ENCODE measurements at places on chromosomes 1 and 21.
A peak's percentile ranks its signal among the peaks of the same experiment; 100 is the strongest.

- DNase-seq = peak; percentile 76
Observed at GRCh38 chr1:211579440-211580302, 710 bp upstream of the SLC30A1 start.

DNA sequence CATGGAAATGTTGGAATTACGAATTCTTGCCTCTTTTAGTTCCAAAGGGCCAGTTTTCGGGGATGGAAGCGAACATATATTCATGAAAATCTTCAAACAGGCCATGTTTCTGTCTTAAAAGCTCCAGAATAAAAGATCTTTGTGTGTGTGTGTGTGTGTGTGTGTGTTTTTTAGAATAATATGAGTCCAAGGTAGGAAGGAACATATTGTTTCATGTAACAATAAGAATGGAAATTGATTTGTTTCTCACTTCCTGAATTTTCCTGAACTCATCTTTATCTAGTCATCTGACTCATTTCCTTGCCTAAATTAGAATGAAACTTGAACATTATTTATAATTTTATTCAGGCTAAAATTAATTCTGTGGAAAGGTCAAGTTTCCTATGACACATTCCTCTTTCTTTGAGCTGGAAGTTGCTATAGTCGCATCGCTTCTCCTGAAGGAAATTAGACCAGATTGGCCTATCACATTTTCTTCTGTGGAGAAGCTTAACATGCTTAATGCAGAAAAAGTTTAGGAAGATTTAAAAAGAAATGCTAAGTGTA, 805.1 kb upstream of the ADAMTS5 start:
- DNase-seq = no peak

GRCh38 chr1:171794085-171794484, 12.6 kb downstream of the METTL13 start:
- peak; percentile 11 for DNase-seq

DNA sequence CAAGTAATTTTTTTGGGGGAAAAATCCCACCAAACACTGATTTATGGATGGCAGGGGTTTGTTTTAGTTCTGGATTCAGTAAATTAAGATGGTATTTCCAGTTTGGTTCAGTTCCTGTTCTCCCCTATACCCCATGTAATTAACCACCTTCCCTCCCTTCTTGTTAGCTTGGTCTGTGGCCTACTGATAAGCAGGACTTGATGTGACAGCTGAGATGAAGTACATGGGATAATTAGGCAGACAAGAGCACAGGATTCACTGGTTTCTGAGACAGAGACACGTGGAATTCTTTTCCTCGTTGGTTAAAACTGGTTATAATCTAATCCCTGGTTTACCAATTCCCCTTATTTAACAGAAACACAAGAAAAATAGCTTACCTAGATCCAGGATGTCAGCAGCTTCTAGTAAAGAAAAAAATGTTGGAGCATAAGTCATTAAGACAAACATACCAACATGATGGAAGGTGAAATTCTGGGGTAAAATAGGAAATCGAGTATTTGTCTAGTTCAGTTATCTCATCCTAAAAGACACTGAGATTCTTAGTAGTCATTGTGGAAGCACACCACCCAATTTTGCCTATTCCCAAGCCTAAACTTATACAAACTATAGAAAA, 81.5 kb downstream of the SCMH1 start:
- DNase-seq = no peak

DNA sequence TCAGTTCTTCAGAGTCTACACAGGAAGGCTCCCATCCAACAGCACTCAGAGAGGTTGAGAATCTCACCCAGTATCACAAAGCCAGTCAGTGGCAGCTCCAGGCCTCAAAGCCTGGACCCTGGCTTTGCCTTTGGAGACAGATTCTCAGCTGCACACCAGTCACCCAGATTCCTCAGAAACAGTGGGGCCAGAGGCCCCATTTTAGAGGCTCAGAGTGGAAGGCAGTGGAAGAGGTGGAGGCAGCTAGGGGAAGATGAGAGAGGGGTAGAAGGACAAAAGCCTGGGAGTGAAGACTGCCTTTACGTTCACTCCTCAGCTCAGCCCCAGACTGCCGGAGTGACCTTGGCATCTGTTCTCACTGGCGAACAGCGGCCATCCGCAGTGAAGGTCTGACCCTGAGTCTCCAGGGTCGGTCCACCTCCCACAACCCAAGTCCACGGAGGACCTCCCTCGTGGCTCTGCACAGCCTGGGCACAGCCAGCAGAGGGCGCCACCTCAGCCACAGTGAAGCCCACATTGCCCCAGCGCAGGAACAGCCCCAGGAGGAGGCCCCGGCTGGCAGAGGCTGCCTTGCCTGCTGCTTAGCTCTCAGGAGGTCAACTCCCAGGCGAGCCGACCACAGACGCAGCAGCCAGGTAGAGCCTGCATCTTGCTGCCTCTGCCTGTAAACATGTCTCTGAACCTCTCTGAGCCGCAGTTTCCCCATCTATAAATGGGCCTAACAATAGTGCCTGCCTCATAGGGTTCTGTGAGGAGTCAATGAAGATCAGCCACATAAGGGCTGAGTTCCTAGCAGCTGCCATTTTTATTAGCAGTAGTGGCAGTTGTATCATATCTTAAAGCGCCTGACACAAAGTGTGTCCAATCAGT, 5.9 kb upstream of the FNDC5 start:
- DNase-seq = peak; percentile 54

- no peak for DNase-seq
Observed at GRCh38 chr21:41562101-41563000, 54.4 kb upstream of the TMPRSS2 start.

- DNase-seq = no peak
Observed at GRCh38 chr1:247268390-247269045, 12.6 kb downstream of the VN1R5 start.

DNA sequence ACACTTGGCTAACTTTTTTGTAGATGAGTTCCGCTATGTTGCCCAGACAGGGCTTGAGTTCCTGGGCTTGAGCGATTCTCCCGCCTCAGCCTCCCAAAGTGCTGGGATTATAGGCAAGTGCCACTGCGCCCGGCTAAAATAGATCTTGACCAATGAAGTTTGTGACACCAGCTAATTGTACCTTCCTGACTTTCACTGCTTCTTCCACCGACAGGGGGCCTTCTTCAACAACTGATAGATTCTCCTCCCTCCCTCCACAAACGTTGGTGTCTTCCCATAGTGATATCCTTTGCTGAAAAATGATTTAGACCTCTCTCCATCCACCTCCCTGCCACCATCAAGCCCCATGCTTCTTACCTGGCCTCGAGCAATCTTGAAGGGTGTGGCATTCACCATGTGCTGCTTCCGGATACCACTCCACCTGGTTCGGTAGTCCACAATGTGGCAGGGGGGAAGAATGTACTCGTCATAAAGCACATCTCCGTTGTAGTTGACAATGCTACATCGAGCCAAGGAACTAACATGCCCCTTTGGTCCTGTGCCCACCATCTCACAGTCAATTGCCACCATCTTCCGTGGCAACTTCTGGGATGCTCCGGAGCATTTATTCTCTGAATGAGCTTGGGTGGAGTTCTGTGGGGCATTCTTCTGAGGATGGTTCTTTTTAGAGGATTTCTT, 1.6 kb upstream of the METTL25B start:
- peak; percentile 42 for DNase-seq

GRCh38 chr1:226002667-226003501, 3.7 kb upstream of the SDE2 start:
- DNase-seq = no peak

- DNase-seq = no peak
Observed at GRCh38 chr1:208643005-208643597, 398.9 kb upstream of the PLXNA2 start.

GRCh38 chr21:35367553-35367952, 318.5 kb upstream of the RUNX1 start:
- no peak for DNase-seq

- DNase-seq = no peak
Observed at GRCh38 chr1:61452176-61453035, 272.5 kb downstream of the TM2D1 start.

- DNase-seq = no peak
Observed at GRCh38 chr1:215256936-215257679, 174.6 kb downstream of the KCNK2 start.

DNA sequence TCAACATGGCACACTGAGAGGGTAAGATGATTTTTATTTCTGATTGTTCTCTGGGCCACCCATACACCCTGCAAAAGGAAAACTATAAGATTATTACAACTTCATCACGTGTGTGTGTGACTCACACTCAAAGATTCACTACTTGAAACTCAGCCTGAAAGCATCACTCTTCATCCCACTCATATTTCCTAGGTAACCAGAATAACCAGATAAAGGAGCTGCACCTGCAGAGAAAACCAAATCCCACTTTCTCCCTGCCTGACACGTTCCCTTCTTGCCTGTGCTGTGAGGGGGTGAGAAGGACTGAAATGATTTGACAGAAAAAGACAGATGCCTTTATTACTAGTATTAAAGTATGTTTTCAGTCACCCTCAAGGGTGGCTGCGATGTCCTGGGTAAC, 131.6 kb downstream of the TGFBR3 start:
- DNase-seq = no peak

DNA sequence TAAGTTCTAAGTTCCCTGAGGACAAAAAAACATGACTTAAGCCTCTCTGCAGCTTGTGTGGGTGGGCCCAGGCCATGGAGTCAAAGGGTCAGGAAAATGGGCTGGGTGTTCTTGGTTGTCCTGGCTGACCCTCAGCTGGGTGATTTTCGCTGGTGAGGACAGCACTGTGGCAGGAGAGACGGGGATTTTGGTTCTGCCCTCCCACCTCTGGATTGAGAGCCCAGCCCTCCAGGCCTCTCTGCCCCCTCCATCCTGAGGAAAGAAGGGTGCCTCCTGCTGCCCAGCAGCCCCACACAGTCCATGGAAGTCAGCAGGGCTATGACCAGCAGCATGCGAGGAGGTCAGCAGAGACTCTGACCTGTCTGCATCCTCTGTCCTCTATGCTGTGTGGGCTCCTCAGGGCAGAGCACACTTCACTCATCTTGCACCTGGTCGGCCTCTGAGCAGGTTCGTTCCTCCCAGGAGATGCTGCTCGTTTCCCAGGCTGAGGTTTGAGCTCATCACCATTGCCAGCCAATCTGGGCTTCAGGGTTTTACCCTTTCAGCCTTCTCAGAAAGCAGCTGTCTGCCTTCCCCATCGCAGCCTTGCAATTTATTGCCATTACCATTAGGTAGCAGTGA, 26.5 kb downstream of the PHGDH start:
- no peak for DNase-seq

- no peak for DNase-seq
Observed at GRCh38 chr1:201251851-201252430, 31.4 kb upstream of the PKP1 start.

- DNase-seq = no peak
Observed at GRCh38 chr1:42825036-42825851, 8.0 kb upstream of the SVBP start.

Measured in CD4-positive, alpha-beta T cell treated with Interleukin-6 at 100 ng/mL for 8 hours (primary cell).